ENCODE measurements at places on chromosomes 2 and 18.

- no peak for DNase-seq
Observed at GRCh38 chr18:50119296-50119695, 75.7 kb downstream of the MYO5B start.

DNA sequence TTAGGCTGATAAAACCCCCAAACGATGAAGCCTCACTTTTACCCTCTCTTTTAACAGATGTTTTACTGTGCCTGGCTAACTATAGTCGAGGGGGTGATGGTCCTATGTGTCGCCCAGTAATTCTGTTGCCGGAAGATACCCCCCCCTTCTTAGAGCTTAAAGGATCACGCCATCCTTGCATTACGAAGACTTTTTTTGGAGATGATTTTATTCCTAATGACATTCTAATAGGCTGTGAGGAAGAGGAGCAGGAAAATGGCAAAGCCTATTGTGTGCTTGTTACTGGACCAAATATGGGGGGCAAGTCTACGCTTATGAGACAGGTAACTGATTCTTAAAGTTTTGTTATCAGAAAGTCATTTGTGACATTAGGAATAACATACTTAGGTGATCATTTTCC, 20.4 kb downstream of the MSH6 start:
- DNase-seq = no peak

- no peak for DNase-seq
Observed at GRCh38 chr2:210591663-210592062, 35.3 kb downstream of the CPS1 start.

DNA sequence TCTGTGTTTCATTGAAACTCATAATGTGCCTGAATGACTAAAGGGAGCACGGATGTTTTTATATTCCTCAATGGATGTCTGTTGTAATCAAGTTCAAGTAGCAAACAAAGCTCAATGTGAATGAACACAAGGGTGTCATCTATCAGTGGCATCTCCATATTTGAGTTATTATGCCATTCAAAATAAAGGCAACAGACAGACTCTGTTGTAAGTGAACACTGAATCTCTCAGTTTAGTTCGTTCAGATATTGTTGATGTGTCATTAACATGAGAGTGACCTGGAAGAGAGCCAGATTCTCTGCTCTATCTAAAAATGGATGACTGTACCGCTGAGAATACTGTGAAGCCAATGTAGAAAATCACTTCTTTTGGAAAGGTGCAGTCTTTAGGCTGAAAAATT, 118.7 kb downstream of the NUP35 start:
- DNase-seq = no peak

DNA sequence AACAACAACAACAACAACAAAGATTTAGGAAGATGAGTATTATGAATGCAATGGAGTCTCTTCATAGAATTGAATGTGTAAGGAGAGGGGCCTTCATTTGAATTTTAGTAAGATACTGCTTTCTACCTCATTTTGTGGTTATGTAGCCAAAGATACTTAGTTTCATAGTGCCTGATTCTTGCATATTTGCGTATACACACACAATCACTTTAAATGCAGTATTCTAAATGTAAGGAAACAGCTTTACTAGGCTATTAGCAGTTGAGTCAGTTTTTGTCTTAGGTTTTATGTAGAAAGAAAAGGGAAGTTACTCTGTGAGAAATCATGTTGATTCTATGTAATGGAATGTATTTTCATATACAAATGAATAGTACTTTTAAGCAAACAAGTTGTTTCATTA, 80.5 kb downstream of the HAUS1 start:
- no peak for DNase-seq

DNA sequence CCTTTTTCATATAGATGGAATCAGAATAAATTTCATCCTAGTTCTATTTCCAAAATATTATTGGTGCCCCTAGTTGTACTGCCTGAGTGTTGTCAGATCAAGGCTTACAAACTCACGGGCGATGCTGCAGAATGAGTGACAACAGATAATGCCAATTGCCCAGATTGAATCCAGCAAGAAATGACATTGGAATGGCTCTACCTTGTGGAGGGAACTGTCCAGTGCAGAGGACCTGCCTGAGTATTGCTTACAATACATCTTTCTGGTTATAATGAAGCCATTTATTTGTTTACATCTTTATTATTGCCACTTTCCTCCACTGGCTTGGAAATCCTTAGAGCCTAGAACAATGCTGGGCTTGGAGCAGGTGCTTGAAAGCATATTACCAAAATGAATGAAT, 7.8 kb upstream of the IL1R2 start:
- DNase-seq = no peak

DNA sequence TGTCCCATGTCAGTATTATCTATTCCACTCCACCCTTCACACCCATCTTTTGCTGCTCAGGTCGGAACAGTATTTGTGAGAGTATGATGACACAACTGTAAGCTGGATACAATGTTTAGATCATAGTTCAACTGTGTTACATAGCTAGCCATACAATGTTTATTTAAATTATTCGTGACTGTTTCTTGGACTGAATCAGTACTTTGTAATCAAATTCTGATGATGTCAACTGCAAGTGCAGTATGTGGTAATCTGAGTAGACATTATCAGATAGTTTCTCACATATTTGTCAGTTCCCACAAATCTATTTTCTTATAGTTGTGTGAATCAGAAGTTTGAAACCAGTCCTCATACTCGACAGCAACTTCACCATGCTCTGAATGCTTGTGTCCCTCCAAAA, 177.6 kb downstream of the ZNF407 start:
- no peak for DNase-seq

DNA sequence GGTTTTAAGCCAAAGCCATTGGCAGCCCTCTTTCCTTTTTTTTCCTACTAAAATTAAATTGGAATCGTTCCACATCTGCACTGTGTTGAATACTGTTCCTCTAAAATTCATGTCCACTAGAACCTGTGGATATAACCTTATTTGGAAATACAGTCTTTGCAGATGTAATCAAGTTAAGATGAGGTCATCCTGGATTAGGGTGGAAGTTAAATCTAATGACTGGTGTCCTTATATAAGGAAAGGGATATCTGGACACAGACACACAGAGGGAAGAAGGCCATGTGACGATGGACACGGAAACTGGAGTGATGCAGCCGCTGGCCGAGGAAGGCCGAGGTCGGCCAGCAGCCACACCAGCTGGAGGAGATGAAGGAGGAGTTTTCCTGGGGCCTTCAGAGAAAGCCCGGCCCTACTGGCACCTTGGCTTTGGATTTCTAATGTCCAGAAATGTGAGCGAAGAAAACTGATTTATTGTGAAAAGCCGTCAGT, 49.4 kb downstream of the LONRF2 start:
- DNase-seq = no peak

DNA sequence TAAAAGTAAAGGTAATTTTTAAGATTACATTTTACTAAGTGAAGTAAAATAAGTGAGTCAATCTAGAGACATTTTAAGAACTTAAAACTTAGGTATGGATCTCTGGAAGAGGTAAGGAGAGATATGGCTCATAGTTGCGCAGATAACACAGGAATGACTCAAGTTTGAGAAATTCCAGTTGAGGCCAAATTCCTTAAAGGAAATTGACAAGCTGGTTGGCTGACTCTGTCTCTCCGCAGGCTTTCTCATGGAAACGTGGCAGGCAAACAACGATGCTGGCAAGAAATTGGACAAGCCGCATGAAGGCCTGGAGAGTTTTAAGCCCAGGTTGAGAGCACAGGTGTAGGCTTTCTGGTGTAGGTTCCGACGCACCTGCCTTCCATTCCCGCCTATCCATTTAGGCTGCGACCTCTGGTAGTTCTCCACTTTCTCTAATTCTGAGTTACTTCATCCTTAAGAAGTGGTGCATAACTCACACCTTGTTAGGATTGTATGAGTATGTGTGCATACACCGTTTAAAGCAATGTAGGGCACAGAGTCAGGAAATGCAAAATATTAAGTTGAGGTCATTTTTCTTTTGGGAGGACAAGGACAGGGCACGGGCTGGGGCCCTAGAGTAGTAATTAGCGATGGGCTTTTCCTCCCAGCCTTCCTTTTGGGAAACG, 589 bp upstream of the DAW1 start:
- no peak for DNase-seq

DNA sequence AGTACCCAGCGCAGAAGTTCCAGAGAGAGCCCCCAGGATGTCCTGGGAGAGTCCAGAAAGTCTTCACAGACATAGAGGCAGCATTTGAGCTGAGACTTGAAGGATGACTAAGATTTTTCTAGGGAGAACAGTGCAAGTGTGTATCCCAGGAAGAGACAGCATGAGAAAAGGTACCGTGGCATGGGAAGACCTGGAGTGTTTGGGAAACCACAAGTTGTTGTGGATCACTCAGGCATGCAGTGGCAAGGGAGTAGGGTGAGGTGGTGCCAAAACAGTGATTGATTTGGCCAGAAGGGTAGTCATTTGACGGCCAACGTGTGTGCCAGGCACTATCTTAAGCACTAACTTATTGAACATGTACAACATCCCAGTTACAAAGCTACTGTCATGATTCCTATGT, 24.5 kb upstream of the KCNK3 start:
- DNase-seq = no peak

- no peak for DNase-seq
Observed at GRCh38 chr2:218022131-218022850, 19.5 kb upstream of the TNS1 start.

GRCh38 chr18:63970809-63971205, 926 bp downstream of the SERPINB8 start:
- no peak for DNase-seq

DNA sequence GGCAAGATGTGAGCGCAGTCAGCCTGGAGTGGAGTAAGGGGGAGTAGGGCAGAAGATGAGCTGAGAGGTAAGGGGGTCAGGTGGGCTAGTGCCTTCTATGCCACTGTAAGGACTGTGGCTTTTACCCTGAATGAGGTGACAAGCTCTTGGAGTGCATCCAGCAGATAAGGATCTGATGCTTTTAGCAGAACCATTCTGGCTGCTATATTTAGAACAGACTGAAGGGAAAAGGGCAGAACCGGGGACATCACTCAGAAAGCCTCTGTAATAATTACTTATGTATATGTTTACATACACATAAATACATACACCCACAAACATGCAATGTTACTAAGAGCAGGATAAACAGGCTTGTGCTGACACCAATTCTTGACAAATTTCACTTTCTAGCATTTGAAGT, 124.8 kb downstream of the DTNB start:
- DNase-seq = no peak

DNA sequence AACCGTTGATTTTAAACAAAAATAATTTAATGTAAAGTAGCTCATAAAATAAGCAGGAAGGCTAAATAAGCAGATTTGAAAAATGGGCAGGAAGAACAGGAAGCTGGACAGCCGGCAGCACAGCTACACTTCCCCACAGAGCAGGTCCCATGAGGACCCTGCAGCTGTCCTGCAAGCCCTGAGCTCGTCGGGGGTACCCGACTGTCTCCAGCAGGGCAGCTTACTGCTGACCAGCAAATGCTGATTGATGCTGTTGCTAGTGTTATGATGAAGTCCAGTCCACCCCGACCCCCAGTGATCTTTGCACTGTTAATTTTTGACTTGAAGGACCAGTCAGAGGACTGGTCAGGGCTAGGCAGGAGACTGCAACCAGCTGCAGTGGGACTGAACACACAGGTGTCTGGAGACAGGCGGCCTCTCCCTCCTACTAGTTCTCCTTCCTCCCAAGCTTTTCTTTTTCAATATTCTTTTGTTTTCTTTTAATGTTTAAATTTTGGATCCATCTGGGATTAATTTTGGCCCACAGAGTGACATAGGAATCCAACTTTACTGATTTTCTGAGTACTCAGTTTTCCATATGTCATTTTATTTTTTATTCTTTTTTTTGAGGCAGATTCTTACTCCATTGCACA, 27.7 kb downstream of the POLE4 start:
- DNase-seq = no peak

GRCh38 chr2:33420726-33421125, 55.7 kb upstream of the RASGRP3 start:
- DNase-seq = no peak

DNA sequence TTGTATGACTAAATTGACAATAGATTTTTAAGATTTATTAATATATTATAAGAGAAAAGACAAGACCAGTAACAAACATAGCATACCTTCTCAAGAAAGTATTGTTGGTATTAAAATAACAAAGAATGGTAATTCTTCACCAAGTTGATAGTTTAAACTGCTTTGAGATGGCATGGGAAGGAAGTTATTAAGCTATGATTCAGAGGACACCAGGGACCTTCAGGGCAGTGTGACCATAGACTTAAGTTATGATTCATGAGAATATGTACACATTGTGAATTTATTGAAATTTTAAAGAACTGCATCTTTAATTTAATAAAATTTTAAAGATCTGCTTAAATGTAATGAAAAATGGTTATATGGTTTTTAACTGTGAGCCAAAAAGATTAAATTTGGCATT, 205.7 kb downstream of the DSEL start:
- DNase-seq = no peak

DNA sequence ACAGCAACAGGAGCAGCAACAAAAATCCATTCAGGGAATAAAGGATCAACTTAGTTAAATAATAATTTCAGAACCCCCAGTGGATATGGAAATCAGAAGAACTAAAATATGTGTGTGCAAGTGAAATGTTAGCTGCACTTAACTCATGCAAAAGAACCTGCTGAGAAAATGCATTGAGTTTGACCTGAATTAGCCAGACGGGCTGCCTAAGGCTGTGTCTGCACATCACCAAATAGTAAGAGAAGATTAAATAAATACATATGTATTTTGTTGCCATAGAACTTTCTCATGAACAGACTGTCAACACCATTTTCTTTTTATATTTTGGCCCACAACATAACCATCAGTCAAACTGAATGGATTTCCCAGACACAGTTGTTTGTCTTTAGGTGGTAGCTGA, 262.0 kb upstream of the PIK3C3 start:
- DNase-seq = no peak

DNA sequence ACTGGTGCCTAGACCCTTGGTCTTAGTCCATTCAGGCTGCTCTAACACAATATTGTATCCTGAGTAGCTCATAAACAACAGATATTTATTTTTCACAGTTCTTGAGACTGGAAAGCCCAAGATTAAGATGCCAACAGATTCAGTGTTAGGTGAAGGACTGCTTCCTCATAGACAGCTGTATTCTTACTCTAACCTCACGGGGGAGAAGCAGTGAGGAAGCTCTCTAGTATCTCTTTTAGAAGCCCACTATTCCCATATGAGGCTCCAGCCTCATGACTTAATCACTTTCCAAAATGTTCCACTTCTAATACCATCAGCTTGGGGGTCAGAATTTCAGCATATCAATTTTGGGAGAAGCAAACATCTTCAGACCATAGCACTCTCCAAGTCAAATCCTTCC, 833.4 kb downstream of the LRRTM4 start:
- no peak for DNase-seq

- no peak for DNase-seq
Observed at GRCh38 chr2:12299431-12299830, 417.3 kb upstream of the TRIB2 start.

GRCh38 chr2:70962885-70963878, 15.2 kb upstream of the ANKRD53 start:
- DNase-seq = no peak

- no peak for DNase-seq
Observed at GRCh38 chr18:54209471-54210180, 14.8 kb downstream of the MBD2 start.

Data from D721Med (cell line).